ENCODE measurements at places on chromosomes 2 and 18.

GRCh38 chr2:3309496-3310355 is 67.9 kb downstream of the EIPR1 start:
- DNase-seq, result no peak

DNA sequence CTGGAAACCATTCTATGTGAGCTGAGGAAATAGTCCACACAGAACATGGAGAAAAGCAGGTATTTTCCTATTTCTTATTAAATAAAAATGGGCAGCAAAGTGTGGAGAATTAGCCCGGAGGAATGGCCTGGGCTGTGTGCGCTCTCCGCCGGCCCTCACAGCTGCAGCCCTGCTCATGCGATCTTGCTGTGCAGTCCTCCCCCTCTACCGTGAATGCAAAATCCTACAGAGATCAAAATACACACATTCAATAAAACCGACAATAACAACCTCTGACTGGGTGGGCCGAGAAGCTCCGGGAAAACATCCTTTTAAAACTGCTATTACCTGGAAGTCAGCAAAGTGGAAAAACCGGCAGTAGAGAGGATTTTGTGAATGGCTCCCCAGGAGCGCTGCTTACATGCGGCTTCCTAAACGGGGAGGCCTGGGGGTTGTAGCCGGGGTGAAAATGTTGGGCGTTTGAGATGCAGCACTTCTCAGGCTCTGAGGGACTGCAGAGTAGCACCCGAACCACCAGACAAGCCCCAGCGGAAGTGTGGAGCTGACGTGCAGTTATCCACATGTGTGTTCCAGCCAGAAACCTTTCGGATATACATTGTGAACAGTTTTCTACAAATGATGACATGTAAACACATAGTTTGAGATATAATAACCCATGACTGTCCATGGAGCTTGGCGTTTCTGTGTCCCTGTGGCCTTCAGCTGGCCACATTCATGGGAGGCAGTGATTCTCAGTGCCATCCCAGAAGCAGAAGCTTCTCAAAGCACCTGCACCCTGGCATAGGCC is 94.2 kb upstream of the ALKAL2 start:
- DNase-seq, result no peak

GRCh38 chr18:3652380-3653262 is 202.6 kb downstream of the TGIF1 start:
- peak; percentile 33 for DNase-seq

- no peak for DNase-seq
These were observed 334.3 kb downstream of the FIGN start for GRCh38 chr2:163401481-163401880.

DNA sequence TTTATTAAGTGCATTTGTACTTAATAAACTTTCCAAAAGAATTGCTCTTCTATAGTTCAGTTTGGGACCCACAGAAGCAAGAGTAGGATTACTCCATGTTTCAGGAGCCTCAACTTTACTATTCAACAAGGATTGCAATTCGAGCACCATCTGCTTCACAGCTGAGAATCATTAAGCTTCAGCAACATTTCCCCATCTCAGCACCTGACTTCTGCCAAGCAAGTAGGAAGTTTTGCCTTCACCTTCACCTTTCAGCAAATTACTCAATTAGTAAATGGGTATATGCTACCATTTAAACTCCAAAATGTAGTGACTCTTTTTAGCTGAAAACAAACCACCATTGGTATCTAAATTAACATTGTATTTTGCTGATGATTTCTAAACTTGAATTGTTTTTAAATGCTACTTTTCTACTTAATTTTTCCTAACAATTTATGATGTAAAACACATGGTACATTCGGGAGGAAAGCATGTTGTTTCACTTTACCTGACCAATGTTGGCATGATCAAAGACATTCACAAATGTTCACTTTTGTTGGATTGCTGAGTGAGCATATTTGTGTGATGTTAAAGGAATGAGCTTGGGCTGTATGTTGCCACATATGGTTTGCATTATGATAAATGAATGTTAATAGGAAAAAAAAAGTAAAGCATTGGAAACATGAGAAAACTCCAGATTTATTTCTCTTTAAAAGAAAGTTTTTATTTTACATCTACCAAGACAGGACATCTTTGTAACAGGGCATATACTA is 159.2 kb downstream of the GULP1 start:
- DNase-seq, result no peak

GRCh38 chr2:224257156-224257555 is 144.8 kb downstream of the FAM124B start:
- no peak for DNase-seq

DNA sequence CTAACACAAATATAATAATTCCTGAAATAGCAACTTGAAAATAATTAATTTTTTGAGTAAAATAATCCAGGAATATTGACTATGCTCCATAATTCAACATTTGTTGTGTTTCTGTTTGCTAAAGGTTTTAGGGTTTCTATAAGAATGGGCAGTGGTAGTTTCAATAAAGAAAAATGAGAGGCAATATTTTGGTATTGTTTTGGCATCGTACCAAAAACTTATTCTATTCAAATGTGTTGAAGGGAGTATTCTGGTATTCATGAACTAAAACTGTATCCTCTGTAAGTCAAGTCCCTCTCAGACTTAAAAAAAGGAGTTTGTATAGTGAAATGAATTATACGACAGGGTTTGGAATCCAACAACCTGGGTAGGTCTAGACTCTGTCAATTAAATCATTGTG is 1245.6 kb upstream of the CELF4 start:
- DNase-seq, result no peak

DNA sequence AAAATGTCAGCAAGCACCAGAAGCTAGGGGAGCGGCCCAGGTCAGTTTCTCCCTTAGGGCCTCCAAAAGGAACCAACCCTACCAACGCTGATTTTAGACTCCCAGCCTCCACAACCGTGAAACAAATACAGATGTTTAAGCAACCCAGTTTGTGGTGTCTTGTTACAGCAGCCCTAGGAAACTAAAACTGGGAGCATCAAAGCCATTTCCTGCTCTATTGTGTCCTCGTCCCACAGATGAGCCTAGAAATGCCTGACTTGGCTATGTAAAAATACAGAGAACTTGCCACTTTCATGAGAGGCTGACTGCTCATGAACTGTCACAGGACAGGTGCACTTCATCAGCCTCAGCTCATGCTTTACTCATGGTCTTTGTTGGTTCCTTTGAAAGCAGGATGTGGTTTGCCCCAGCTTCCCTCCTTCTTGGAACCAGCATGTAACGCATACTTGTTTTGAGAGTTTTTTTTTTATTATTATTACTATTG is 97.6 kb upstream of the SLC39A10 start:
- no peak for DNase-seq

DNA sequence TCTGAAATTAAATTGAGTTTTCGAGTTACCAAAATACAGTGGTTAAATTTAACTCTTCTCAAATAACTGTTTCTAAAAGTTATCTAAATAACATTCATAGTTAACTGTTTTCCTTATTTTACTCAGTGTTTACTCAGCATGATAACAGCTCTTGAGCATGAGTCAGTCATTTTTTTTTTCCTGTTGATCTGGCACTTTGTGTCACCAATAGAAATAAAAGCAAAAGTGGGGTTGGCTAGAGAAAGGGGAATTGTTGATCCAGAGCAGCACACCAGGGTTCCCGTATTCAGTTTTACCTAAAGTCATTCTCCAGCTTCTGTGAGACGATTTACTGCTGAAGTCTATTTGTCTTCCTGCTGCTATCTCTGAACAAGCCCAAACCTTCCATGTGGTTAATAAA is 851.6 kb downstream of the DCC start:
- DNase-seq, result no peak

- no peak for DNase-seq
These were observed 1.1 kb downstream of the DSC3 start for GRCh38 chr18:31041271-31042083.

GRCh38 chr2:197425550-197425949 is 9.3 kb downstream of the SF3B1 start:
- no peak for DNase-seq

GRCh38 chr18:2847317-2848246 is 776 bp downstream of the EMILIN2 start:
- peak; percentile 20 for DNase-seq
